Stimulated activated CD8-positive, alpha-beta memory T cell treated with anti-CD3 and anti-CD28 coated beads, Interleukin-4, amount 100 ng/mL, for 1 hour (primary cell): ENCODE measurements at places on chromosomes 5 and 9.

DNA sequence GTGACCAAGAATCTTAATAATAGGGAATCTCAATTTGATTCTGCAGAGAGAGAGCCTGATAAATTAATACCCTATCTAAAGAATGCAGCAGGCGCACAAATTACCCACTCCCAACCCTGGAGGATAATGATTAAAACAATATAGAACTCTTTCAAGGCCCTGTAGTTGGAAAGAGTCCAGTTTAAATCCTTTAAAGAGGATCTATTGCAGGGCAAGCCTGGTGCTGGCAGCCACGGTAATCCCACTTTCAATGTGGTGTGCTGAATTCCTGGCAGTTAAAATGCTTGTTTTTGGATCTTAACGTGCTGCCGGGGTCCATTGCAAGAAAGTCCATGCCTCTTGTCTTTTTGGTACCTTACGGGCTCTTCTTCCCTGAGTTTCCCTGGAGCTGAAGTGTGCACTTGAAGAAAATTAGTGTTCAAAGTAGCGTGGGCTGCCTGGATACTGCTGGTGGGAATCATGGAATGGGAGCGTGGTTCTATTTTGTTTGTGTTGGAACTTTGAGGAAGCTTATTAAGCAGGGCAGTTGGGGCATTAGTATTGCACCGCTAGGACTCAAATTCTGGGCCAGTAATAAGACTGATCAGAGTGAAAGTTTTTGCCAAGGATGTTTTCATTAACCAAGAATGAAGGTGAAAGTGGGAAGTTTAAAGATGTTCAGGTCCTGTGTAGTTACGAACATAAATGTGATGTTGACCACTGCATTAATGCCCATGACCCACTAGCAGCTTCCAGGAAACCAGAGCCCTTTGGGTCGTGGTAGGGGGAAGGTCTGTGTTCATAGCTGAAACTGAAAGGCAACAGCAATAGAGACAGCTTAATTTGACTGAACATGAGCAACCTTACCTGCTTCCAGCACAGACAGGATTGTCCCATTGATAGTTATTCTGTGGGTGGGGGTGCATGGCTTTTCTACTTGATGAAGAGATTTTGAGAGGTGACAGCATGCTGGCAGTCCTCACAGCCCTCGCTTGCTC is 20.8 kb downstream of the MARCHF6 start:
- DNase-seq, result no peak

GRCh38 chr9:104772714-104773510 is 9.0 kb downstream of the NIPSNAP3B start:
- DNase-seq, result no peak

GRCh38 chr5:61755726-61756222 is 423.7 kb downstream of the ZSWIM6 start:
- no peak for DNase-seq

DNA sequence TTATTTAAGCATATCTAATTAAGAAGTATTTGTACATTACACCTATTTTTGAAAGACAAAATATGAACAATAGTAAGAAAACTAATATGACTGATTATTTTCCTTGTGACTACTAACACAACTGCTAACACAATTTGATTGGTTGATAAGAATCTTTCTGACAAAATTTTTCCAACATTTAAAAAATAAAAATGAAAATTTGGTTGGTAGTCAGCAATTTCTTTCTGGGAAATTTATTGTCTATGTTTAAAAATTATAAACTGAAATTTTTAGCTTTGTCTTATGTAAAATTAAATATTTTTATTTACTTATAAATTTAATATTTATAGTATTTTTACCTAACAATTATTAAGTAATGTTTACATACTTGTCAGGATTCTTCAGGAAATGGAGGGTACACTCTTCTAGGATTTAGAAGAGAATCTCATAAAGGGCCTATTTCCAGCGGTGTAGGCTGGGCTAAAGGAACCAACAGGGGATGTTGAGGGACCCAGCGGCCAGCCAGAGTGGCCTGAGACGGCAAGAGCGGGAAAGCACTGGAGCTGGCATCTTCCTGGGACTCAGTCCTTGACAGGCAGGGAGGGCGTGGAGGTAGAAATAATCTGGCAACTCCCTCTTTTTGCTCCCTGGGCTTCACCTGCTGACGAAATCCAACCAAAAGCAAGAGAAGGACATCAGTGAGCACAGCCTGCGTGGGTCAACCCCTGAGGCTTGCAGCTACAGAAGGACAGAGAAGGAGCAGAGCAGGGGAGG is 14.7 kb upstream of the FAM120A start:
- no peak for DNase-seq

DNA sequence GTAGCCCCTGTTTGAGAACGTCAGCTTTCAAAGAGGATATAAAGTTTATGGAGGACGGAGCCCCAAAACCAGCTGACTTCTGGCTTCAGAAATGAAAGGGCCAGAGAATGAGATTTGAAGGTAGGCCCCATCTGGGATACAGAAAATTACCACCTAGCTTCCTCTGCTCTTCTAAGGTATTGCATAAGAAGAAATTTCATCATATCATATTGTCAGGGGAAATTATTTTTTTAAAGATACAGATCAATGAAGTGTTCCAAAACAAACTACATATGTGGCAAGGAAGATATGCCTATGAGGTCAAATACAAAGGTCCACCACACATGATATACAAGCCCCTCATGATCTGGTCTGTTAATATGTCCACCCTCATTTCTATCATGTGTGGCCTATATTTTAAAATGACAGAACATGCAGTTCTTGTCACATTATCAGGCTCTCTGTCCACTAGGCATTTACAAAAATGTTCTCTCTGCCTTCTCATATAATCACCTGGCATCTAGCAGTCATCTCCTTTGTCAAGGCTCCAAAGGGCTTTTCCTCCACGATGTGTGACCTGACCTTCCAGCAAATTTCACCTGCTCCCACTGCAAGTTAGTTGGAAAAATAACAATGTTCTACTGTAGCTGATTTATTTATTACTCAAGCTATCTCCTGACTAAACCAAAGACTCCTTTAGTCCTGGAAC is 83.1 kb downstream of the DPYSL3 start:
- no peak for DNase-seq

GRCh38 chr9:2838371-2839000 is 5.4 kb downstream of the PUM3 start:
- no peak for DNase-seq

DNA sequence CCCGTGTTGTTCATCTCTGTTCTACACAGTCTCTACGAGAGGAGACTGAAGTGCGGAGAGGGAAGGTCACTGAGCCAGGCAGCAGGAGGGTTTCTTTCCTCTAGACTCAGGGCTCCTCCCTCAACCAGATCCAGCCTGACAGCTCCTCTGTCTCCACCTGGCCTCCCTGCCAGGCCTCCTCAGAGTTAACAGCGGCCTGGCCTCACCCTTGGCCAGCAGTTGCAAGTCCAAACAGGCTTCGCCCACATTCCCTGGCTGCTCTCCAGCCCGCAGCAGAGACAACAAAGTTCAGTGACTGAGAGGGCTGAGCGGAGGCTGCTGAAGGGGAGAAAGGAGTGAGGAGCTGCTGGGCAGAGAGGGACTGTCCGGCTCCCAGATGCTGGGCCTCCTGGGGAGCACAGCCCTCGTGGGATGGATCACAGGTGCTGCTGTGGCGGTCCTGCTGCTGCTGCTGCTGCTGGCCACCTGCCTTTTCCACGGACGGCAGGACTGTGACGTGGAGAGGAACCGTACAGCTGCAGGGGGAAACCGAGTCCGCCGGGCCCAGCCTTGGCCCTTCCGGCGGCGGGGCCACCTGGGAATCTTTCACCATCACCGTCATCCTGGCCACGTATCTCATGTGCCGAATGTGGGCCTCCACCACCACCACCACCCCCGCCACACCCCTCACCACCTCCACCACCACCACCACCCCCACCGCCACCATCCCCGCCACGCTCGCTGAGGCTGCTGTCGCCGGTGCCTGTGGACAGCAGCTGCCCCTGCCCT is at the start of gene HRCT1:
Gene HRCT1, plus strand, starts transcription at position 291 of the 768 bp plus-strand sequence. Its CDS starts 86 bp downstream, at position 377.
- no peak for DNase-seq

GRCh38 chr5:126416266-126416925 is 6.8 kb upstream of the GRAMD2B start:
- DNase-seq, result no peak

DNA sequence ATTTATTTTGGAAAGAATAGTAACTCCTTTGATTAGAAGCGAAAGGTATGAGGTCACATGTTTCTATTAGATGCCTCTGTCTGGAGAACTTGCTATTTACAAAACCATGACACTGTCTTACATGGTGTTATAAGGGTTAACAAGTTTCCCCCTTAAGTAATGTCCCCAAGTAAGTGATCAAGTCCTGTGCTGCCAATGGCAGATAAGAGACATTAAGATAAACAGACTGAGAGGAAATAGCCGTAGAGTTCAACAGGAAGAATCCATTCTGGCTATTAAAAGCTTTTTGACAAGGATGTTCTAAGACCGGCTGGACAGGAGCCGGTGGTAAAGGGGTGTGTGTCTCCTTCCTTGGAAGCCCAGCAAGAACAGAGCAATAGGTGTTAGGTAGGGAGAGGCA is 257.5 kb downstream of the GADD45G start:
- DNase-seq, result no peak

GRCh38 chr5:151953833-151954232 is 29.2 kb upstream of the GLRA1 start:
- DNase-seq, result no peak

- DNase-seq, result no peak
Observed at GRCh38 chr9:79221084-79221483, 350.7 kb upstream of the TLE4 start.

GRCh38 chr5:89444088-89444487 is 561.1 kb upstream of the MEF2C start:
- DNase-seq, result no peak

DNA sequence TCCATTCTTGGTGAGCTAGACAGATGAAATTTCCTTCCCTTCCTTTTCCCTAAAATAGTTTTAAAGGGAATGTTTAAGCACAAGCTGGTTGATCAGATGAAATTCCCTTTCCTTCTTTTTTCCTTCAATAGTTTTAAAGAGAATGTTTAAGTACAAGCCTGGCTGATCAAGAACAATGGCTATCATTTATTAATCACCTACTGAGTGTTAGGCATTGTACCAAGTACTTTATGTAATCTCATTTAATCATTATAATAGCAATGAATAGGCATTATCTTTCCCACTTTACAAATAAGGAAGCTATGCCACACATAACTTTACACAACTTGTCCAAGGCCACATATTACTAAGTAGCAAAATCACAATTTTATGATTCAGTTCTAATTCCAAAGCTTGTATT is 152.0 kb upstream of the ACOT12 start:
- no peak for DNase-seq

DNA sequence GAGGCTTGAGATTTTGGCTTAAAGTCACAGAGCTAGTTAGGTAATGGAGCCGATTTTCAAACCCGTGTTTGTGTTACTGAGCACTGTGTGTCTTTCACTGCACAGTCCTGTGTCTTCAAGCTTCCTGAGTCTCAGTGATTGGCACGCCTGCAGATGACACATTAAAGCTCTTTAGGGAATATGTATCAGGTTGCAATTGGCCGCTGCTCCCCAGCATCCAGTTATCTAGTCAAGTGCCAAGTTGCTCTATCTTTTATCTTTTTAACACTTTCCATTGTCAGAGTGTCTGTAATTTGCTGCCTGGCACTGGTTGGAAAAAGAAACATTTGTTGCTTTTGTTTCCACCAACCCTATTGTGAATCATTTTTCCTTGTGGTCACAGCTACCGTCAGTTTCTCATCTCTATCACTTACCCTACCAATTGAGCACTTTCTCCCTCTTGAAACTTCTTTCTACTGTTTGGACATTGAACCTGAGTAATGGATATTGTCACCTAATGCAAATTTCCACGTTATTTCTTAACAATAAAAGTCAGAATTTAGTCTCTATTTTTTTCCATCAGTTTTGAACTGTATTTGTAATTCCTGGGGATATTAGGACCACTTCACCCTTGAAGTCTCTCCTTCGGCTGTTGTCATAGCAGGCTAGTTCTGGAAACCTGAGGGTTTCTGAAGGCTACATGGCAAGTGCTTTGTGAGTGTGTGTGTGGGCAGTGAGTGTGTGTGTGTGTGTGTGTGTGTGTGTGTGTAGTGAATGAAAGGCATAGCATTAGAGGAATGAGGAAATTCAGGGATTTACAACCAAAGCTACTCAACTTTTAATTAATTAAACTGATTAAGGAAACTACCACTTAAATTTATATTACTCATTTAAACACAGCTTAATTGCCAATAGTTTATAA is 274.3 kb downstream of the ISL1 start:
- DNase-seq, result no peak

DNA sequence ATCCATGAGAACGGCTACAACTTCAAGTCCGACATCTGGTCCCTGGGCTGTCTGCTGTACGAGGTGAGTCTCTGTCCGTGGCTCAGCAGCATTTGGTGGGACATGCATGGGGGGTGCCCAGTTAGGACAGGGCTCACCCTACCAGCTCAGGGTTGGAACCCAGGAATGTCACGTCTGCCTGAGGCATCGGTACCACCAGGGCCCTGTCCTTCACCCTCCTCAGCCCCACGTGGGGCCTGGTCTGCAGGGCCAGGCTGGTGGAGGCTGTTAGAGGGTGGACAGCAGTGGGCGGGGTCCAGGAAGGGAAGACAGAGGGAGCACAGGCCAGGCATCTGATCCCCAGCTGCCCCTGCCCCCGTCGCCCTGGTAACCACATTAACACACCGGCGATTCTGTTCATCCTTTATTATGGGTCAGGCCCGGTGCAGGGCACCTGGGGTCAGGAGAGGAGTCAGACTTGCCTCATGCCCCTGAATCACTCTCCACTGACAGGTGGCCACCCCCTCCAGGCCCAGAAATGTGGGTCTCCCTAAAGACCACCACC is 75.6 kb downstream of the PSMB7 start:
- DNase-seq, result no peak

DNA sequence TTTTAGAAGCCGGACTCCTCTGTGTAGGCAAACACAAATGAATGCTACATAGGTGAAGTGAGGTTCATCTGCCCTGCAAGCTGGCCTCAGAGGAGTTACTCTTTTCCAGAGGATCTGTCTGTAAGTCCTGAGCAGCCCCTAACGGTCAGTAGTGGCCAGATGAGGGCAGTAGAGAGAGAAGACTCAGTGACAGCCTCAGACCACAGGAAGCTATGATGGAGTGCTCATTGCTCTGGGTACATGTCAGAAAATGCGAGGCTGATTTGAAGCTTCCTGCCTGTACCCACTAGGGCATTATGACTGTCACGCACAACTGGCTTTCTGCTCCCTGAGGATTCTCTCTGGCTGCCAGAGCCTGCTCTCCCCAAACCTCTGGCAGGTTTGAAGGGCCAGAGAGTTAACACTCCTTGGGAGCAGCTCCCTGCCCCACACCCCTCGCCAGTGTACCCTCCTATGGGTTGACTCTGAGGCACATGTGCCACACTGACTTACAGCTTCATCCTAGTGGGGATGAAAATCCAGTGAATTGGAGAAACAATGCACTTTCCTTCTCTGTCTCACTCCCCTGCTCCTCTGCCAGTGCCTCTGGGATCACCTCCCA is 141.5 kb downstream of the GABRG2 start:
- no peak for DNase-seq

- DNase-seq, result no peak
Observed at GRCh38 chr5:154284433-154284832, 93.9 kb downstream of the GALNT10 start.

DNA sequence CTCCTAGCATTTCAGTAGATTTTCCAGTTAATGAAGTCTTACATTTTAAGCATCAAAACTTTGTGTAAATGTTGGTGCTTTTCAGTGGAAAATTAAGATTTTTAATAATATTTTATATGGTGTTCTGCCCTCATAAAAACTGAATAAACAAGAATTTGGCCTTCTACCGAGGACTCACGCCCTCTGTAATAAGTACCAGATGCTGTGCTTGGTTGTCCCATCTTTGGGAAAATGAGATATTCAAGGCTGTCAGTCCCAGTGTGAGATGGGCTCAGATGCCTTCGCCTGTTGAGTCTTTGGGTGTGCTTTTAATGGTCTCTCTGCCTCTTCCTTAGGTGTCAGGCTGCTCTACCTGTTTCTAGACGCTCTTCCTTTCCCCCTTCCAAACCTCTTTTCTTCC is 28.7 kb downstream of the GALNT12 start:
- no peak for DNase-seq

GRCh38 chr5:154087260-154087659 is 48.5 kb downstream of the MFAP3 start:
- no peak for DNase-seq
